ENCODE measurements at places on chromosomes 16 and 17.

DNA sequence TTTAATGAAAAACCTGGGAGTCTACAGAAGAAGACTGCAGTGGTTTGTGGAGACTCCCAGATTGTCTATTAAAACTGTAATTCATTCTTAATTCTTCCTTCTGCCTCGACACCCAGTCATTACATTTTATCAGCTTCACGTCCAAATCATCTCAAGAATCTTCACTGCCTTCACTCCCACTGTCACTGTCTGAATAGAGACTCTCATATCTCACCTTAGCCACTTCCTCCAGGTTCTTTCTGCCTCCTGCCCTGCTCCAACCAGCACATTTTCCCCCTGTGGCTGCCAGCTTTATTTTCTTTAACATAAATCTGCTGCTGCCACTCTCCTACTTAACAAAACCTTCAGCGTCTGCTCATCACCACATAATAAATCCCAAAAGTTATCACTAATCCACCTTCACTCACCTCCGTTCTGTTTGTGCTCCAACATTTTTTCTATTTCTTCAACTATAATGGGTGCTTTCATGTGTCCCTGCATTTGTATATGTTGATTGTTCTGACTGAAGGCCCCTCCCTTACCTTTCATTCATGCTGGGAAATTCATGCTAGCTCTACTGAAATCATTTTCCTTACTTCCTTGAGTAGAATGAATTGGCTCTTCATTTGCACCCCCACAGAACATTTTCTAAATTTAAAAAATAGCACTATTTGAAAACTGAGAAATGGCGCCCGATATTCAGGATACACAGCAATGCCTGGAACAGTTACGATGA lies 38.9 kb downstream of the KCNJ2 start:
- DNase-seq, result no peak

DNA sequence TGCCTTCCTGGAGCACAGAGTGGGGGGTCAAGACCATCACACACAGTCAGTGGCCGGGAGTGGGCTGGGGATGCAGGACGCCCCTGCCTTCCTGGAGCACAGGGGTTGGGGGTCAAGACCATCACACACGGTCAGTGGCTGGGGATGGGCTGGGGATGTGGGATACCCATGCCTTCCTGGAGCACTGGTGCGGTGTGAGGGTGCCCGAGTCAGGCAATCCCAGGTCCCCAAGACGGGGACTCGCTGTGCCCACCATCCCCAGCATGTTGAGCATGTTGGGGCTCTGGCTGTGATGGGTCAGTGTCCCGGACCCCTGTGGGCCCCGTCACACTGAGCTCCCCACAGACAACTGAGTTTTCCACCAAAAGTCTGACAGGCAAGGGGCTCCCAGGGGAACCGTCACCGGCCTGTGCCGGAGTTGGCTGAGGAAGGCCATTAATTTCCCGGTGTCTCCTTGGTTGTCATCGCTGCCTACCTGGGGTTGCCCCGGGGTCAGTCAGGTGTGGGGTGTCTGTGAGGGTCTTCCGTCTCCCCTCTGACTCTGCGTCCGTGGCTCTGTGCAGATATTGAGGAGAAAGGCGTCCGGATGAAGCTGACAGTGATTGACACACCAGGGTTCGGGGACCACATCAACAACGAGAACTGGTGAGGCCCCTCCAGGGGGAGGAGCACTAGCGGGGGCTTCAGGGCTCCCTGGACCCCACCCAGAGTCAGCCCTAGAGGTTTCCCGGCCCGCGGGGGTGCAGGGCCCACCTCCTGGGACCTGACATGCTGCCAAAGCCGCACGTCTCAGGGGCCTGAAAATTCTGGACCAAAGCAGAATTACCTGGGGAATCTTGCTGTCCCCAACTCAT lies 347.1 kb downstream of the SEC14L1 start:
- DNase-seq, result no peak

DNA sequence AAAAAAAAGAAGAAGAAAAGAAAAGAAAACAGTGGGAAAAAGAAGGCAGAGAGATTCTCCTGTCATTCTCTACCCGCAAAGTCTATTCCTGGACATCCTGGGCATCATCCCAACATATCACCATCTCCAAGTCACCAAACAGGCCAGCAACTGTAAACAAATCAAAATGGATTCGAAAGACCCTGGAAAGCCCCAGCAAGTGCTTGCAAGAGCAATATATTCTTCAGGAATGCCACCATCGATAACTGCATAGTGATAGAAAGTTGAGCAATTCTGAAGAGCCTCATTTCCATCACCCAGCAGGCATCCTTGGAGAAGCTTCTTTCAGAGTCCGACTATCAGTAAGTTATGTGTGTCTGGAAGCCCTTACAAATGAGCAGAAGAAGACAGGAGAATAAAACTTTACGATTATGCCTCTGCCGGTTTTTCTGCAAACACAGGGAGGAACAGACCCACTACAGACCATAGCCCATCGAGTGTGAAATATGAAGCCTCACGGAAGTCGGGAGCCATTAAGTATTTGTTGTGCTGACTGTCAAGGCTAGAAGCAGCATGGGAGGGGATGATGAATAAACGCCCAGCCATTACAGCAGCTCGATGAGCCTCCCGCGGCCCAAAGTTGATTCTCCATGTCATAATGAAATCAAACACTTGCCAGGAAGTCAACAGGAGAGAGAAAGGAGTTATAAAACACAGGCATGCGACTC lies 64.5 kb upstream of the SEC14L1 start:
- DNase-seq, result no peak

DNA sequence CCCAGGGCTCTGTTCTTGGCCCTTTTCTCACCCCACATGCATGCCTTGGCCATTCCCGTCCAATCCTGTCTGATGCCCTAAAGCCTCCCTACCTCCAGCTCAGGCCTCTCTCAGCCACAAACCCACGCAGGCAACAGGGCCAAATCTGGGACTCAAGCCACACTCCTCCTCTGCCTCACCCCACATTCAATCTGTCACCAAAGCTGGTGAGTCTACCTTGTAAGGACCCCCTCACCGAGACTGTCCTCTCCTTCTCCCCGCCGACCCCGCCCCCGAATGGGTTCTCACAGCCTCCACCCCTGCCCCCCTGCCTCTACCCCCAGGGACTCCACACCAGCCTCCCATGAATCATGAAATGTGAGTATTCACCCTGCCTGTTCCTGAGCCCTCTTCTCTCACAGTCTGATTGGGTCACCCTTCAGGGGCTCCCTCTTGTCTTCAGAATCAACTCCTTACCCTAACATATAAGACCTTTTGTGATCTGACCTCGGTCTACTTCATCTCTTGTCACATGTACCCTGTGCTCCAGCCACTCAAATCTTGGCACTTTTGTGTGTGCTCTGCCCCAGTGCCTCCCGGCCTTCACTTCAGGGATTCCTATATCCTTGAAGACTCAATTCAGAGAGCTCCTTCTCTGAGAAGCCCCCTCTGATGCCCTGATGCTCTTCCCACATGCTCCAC lies 10.7 kb downstream of the EPOP start:
- no peak for DNase-seq

GRCh38 chr16:89890200-89890599 lies 16.8 kb downstream of the TCF25 start:
- no peak for DNase-seq

- no peak for DNase-seq
Observed at GRCh38 chr17:17702449-17703139, 21.3 kb downstream of the RAI1 start.

DNA sequence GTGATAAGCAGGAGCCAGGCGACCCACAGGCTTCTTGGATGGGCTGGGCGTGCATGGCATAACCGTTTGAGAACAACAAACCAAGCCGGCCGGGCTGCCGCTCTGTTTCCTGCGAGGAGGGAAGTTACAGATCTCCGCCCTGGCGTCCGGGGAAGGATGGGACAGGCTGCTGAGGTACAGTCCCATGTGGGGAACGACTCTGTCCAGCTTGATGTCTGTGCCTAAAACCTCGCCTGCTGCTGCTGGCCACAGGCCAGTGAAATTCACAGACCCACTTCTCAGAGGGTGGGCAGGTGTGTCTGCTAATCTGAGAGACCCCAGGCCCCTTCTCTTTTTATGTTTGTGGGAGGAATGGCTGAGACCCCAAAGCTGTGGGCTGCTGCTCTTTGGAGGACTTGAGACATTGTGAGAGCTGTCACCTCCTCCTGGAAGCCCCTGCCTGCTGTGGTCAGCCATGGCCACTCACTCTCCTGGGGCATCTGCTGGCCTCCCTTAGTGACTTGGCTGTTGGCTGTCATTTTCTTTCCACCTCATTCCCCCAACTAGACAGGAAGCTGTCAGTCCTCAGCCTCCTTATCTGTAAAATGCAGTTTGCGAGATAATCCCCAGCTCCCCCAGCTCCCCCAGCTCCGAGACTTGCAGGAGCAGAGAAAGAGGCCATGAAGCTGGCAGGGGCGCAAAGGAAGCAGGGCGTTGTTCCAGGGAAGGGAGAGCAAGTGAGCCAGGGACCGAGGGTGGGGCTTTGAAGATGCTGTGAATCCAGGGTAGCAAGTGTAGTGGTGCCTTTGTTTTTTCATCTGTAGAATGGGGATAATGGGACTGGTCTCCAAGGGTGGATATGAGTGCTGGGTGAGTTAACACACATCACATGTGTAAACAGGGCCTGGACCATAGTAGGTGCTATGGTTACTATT lies 51.0 kb downstream of the CMIP start:
- no peak for DNase-seq

DNA sequence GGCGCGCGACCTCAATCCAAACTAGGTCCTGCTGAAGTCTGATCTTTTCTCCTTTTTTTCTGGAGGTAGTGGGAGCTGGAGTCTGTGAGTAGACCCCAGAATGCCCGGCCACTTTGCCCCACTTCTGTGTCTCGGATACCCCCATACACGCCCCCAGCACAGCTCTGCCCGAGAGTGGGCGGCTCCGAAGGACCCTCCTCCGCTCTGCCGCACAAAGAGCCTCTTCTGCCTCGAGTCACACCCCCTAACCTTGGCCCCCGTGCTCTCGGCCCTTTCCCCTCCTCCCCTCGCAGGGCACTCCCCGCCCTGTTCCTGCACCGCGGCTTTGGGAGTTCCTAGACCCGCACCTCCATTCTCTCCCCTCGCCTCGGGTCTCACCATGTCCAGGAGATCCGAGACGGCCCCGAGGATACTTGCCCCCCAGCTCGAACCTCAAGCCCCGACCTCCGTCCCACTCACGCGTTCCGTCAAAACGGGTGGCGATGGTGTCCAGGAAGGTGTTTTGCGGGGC lies 476 bp downstream of the KCNH4 start:
- no peak for DNase-seq

DNA sequence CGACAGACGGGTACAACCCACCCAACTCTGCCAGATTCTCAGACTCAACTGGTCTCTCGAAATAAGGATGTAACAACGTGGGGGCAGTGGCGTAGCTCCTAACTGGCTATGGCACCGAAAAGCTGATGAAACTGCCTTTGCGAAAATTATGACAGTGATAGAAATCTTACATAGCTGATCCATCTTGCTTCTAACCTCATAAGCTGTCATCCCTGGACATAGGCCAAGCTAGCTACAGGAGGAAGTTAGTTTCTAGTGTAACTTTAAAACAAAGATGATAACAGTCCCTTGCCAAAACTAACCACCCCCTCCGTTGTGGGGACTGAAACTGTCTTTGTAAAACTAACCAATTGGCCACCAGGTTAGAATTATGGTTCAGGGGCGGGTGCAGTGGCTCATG lies 220.1 kb downstream of the SLC39A11 start:
- no peak for DNase-seq
